ENCODE measurements at places on chromosomes 13 and 19.

- peak; percentile 43 for DNase-seq
Measured at GRCh38 chr19:17075864-17076542, 426 bp downstream of the MYO9B start.

GRCh38 chr13:44098559-44098958 is 218.9 kb downstream of the LACC1 start:
- no peak for DNase-seq

DNA sequence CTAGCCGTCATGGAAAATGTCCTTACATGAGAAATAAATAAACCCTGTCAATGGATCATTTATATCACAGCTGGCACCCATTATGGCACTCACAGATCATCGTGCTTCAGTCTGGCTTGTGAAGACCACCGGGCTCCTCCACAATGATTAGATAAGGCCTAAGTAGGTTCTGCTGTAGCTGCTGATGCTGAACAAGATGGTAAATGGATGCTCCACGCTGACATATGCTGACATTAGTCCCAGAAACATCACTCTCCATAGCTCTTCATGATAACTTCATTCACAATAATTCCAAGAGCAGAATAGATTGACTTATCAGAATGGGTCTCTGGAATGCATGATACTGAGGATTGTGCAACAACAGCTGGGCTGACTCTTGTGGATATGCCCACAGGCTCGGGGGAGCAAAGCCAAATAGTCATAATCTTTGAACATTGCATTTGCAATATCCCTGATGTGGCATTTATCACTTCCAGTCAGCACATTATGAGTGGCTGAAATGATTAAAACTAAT is 63.8 kb upstream of the RXFP2 start:
- DNase-seq, result no peak

DNA sequence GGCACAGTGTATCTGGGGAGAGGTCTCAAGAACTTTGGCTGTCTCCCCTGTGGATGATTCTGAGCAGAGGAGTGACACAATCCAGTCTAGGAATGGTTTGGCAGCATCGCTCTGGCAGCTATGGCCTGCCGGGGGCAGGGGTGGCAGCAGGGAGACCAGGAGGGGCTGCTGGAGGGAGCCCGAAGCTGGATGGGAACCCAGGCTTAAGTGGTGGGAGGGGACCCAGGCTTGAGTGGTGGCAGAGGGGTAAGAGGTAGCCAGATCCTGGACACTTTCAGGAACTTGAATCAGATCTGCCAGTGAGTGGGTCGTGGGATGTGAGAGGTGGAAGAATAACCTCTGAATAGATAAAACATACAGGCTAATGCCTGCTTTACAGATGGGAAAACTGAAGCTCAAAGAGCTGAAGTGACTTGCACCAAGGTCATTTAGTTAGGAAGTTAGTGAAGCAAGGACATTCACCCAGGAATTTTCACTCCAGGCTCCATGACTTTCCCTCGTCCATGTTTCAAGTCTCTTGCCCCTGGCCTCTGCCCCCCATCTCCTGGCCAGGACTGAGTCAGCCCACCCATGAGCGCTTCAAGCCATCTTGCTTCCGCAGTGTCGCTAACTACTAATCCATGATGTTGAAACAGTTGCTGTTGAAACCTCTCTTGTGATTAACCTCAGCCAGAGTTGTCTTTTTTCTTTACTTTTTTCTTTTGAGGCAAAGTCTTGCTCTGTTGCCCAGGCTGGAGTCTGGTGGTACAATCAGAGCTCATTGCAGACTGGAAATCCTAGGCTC is 29.9 kb upstream of the C1QTNF9 start:
- DNase-seq, result no peak

DNA sequence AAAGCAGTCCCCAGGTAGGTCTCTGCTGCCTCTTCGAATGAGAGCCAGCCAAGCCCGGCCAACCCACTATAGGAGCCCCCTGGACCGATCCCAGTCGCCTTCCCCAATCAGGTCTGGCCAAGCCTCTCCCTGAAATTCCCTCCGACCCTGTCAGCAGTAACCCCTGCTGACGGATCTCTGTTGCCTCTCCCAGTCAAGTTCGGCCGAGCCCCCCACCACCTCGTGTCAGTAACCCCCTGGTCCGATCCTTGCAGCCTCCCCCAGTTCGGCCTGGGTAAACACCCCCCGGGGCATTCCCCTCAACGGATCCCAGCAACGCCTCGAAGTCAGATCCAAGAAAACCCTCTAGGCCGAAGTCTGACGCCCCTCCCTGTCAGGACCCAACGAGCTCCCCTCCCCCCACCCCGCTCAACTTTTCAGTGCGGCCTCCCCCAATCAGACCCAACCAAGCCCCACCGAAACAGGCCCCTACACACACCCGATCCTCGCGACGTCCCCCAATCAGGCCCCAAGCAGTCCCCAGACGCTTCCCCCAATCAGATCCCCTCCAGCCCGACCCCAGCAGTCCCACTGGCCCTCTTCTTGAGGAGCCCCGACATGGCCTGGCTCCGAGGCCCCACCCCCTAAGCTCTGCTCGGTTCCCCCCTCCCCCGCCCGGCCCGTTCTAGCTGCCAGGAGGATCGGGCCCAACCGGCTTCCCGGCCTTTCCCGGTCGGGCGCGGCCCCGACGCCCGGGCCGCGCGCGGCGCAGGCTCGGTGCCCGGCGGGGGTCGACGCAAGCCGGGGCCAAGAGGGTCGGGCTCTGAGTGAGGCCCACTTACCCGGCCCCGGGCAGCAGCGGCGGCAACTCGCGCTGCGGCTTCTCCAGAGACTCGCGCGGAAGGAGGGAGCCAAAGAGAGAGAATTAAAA is 1.8 kb downstream of the TNPO2 start:
- peak; percentile 47 for DNase-seq

DNA sequence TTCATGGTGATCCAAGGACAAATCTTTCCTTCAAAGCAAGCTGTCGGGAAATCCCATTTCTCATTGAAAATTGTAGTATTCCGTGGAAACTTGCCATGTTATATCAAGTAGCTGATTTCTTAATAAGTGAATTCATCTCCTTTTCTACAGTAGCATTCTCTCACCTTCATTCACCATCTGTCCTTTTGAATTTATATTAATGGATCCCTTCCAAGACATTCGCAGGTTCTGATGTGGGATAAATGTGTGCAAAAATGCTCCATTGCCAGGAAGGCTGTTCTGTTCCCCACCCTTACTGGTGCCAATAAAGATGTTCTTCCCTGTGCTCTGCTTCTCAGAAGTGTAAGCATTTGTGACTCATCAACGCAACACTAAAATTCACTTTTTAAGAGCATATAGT is 36.2 kb downstream of the AMER2 start:
- no peak for DNase-seq
